ENCODE measurements at places on chromosomes 11 and 22.

- DNase-seq, result no peak
Observed at GRCh38 chr11:132057266-132057665, 686.9 kb downstream of the NTM start.

DNA sequence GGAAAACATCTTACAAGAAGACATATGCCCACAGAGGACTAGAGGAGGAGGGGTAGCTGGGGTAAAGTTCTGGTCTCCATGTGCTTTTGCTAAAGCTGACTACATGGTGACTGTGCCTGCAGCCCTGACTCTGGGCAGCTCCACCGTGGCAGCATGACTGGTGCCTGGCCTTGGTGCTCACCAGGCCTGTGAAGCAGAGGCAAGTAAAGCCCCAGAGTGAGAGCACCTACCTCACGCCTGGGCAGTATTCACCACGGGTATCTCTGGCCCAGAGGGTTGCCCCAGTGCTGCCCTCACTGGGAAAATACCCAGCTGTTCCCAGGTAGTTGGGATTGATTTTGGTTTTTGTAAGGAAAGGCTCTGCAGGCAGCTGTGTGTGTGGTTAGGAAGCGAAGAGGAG is 78.3 kb downstream of the CTTN start:
- no peak for DNase-seq

DNA sequence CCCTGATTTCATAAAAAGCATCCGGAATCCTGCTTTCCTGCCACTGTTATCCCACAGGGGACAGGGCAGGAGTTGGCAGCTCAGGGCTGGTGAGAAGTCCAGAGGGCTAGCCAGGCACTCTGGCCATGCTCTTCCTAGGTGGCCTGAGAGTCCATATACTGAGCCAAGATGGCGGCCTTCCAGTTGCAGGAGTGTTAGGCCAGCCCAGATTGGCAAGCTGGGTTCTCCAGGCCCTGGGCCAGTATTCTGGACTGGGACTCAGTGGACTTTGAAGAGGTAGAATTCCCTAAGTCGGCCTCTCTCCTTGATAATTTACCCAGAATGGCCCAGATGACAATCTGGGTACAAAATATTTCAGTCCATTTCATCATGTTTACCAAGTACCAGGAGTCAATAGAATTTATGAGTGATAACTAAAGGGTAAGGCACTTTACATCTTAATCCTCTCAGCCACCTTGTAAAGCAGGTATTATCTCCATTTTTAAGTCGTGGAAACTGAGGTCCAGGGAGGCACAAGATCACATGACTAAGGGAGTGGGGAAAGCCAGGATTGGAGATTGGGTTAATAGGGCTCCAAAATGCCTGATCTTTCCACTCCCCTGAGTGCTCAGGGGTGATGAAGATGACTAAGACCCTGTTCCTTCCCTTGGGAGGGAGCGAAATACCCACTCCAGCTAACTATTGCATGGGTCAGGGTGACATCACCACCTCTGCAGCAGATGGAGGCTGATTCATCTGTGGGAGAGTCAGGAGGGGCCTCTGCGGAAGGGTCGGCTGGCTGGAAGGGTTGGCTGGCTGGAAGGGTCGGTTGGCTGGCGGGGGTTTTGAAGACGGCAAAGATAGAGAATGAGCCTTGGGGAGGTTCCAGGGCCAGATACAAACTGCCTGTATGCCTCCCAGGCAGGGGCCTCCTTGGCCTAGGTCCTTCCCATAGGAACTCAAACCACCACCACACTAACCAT is 1.2 kb upstream of the MICALL1 start:
- no peak for DNase-seq

DNA sequence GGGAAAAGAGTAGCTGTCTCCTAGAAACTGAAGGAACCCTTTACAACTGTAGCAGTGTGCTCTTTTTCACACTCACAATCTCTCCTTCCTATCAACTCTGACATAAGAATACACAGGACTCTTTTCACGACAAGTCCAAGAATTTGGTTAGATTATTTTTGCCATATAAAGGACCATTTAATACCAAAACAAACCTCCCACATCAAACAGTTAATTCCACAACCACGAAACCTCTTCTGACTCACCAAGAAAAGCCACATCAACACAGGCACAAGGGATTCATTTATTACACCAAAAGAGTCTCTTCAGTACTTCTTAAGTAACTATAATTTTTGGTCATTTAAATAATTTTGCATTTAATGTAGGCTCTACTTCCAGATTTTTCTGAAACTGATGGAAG is 222.6 kb upstream of the PITPNB start:
- no peak for DNase-seq

- no peak for DNase-seq
Observed at GRCh38 chr22:49427341-49427740, 400.3 kb downstream of the BRD1 start.

DNA sequence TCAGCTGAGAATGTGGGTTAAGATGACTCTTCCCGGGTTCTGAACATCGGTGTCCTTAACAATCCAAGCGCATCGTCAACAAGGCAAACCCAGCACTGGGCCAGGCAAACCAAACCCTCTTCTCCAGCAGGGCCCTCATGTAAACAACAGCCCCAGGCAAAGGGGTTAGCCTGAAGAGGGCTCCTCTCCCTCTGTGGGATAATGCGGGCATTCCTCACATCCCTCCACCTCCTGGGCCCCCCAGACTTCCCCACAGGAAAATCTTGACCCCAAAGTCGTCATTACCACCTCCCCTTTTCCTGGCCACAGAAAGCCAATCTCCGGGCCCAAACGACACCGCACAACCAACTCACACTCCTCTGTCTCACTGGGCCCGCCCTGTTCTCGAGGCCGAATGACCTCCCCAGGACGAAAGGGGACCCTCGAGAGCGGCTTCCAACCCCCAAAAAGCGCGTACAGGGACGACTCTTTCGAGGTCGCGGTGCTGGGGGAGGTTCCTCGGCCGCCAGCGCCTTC is 566 bp downstream of the DDB1 start:
- DNase-seq, result no peak

All from stimulated activated CD4-positive, alpha-beta T cell treated with anti-CD3 and anti-CD28 coated beads, Interleukin-2, amount 100 ng/mL, for 48 hours (primary cell).